Hematopoietic multipotent progenitor cell treated with erythropoietin and hydrocortisone succinate and interleukin-3 and kit ligand, for 15 days (in vitro differentiated cells): ENCODE measurements at places on chromosomes 4 and X.

- DNase-seq, result no peak
Observed at GRCh38 chrX:150719621-150720020, 26.4 kb downstream of the MTMR1 start.

- DNase-seq, result no peak
Observed at GRCh38 chr4:132238697-132239096, 910.4 kb upstream of the PCDH10 start.

DNA sequence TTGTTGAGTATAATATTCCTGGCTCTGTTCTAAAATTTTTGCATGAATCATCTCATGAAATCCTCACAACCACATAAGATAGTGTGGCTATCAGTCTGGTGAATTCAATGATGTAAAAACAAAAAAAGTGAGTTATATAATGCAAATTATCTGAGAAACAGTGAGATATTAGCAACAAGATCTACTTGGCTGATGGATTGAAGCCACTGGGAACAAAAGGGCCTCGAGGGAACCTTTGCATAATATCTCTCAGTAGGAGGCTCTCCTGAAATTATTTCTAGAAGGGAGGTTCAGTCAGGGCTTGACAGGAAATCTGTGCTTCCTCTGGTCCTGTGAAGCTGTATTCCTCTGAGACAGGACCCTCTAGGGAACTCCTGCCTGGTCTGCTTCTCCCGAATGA lies 30.1 kb upstream of the NUP54 start:
- no peak for DNase-seq

- no peak for DNase-seq
Observed at GRCh38 chrX:14829643-14830042, 43.2 kb downstream of the FANCB start.

DNA sequence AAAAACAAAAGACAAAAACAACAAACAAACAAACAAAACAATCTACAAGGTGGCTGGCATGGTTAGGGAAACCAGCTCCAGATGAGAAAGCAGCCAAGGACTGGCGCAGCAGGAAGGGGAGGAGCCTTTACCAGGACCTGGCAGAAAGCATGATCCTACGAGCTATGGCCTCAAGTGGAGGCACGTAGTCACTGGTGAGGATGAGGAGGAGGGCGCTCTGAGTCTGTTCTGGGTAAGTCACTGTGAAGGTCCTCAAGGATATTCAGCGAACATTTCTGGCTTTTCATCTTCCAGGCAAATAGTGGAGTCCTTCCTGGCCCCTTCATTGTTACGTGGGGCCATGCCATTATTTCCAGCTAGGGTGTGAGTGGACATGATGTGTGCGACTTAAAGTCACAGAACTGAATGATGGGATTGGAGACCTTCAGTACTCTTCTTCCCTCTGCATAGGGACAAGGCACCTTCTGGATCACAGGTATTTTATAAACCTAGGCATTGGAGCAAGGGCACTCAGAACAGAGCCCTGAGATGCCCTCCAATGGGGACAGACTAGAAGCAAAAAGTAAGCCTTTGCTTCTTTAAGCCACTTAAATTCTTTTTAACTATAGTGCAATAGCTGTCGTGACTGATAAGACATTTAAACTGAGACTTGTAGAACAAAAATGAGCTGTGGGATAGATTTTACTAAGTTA lies 771.3 kb downstream of the RAB28 start:
- DNase-seq, result no peak

DNA sequence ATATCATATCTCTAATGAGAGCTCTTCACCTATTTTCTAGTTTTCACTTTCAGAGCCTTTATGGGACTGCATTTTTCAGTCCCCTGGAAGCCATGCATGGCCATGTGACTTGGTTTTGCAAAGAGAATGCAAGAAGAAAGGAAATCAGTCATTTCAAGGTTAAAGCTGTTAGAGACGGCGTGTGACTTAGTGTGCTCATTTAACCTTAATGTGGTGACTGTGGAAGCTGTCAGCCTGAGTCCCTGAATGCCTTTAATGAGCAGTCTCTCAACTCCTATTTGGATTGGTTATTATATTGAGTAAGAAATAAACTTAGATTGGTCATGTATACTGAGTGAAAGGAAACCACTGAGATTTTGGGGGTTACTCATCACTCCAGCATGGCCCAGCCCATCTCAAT lies 212.7 kb downstream of the KCNIP4 start:
- no peak for DNase-seq

GRCh38 chrX:109351557-109351956 lies 130.3 kb downstream of the GUCY2F start:
- no peak for DNase-seq

GRCh38 chrX:136204571-136204970 lies 46.6 kb downstream of the MAP7D3 start:
- DNase-seq, result no peak

- DNase-seq, result no peak
Observed at GRCh38 chr4:151231915-151232595, 44.9 kb upstream of the PRSS48 start.

DNA sequence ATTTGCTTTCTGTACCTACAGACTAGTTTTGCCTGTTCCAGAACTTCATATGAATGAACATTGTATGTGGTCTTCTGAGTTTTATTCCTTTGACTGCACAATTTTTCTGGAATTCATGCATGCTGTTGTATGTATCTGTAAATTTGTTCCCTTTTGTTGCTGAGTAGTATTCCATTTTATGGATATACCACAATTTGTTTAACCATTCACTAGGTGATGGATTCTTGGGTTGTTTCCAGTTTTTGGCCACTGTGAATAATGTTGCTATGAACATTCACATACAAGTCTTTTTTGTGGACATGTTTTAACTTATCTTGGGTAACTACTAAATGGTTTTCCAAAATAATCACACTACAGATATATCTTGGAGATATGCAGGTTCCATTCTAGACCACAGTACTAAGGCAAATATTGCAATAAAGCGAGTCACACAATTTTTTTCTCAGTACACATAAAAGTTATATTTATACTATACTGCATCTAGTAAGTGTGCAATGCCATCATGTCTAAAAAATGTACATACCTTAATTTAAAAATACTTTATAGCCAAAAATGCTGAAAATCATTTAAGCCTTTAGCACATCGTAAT lies 58.7 kb downstream of the TSPAN5 start:
- DNase-seq, result no peak

GRCh38 chr4:153294631-153295030 lies 49.9 kb upstream of the MND1 start:
- DNase-seq, result no peak

- DNase-seq, result no peak
Observed at GRCh38 chrX:93874554-93874953, 200.5 kb downstream of the FAM133A start.

DNA sequence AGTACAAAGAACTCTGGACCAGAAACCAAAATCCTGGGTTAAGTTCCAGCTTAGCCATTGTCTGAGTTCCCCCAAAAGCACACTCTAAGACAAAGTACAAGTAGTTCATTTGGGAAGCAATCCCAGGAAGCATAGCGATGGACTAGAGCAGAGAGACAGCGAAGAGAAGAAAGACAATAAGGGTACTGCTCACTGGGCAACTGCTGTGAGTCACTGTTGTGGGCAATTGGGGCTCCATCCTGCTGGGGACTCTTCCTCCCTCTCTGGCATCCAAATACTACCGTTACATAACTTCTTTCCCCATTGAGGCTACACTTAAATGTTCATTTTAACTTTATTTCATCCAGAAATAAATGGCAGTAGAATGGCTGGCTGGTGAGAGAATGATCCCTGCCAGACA lies 14.1 kb downstream of the SRPX start:
- DNase-seq, result no peak

- DNase-seq, result peak; percentile 37
Observed at GRCh38 chrX:109654516-109655109, 29.6 kb upstream of the KCNE5 start.

- DNase-seq, result no peak
Observed at GRCh38 chrX:44948406-44948805, 75.4 kb downstream of the KDM6A start.

GRCh38 chr4:25299476-25300203 lies 12.9 kb upstream of the ZCCHC4 start:
- no peak for DNase-seq

DNA sequence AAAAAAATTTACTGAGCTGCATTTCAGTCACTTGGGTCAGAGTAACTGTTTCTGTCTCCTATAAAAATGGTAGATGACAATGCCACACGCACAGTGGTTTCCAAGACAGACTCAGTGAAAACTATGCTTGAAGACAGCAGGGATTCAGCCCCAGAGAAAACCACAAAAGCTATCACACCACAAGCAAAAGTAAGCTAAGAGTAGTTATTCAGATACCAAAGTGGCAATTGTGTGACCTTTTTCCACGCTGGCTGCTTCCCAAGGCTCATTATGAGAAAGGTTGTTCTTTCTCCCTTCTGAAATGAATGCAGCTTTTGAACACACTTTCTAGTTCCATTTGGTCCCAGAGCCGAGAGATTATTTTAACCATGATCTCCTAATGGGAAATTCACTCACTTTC lies 46.4 kb upstream of the GPM6B start:
- DNase-seq, result no peak

DNA sequence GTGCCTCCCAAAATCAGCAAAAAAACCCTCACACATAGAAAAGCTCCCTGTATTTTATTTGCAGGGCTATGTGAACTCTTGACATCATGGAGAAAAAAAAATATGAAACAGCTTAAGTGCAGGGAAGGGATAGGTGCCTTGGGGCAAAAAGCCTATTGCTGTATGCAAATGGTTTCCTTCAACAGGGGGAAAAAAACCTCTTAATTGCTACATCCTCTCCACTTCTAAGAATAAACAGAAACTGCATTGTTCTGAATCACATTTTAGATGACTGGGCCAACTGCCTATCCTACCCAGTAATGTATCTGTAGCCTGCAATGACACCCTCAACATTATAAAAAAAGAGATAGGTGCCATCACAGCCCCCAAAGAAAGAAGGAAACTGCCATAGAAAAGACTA lies 229.4 kb upstream of the GALNTL6 start:
- no peak for DNase-seq

DNA sequence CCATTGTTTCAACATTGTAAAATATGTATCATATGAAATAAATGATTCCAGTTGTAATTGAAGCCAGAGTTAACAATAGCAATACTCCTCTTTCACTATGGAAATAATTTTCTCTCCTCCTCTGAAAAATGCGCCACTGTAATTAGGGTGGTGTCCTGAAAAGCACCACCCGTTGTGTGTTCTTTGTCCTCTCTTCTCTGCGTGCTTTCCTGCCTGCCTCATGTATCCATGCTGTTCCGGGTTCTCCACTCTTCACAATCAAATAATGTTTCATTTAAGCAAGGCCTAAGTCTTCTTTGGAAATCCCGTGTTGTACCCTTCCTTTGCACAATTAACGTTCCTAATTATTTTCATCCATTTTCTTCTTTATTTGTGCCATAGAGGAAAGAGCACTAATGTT lies 293.3 kb downstream of the ADGRL3 start:
- no peak for DNase-seq

- no peak for DNase-seq
Observed at GRCh38 chr4:172919269-172919668, 249.3 kb upstream of the GALNT7 start.

DNA sequence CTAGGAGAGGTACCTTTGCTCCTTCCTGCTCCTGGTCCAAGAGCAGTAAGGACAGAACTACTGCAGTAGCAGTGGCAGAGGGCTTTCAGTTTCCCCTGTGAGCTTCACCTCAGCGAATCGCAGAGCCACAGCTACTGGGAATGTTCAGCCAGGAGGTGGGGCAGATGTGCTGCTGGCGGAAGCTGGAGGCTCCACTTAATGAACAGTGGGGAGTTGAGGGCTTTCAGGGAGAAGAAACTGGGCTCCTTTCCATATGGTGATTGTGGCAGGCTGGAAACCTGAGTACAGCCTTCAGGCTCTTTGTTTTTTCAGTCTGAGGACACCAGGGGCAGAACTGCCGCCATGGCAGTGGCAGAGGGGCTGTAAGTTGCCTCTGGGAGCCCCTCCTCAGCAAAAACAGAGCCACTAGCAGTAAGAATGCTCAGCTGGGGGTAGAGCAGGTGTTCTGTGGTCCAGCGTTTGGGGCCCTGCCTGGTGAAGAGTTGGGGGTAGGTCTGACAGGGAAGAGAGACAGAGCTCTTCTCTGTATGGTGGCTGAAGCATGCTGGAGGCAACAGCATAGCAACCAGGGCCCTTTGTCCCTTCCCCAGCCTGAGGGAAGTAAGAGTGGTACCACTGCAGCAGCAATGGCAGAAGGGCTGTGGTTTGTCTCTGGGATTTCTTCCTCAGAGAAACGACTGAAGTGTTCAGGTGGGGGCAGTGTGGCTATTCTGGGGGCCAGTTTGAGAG lies 106.0 kb upstream of the GRXCR1 start:
- DNase-seq, result no peak

GRCh38 chr4:89283226-89284009 lies 24.2 kb downstream of the GPRIN3 start:
- DNase-seq, result no peak

DNA sequence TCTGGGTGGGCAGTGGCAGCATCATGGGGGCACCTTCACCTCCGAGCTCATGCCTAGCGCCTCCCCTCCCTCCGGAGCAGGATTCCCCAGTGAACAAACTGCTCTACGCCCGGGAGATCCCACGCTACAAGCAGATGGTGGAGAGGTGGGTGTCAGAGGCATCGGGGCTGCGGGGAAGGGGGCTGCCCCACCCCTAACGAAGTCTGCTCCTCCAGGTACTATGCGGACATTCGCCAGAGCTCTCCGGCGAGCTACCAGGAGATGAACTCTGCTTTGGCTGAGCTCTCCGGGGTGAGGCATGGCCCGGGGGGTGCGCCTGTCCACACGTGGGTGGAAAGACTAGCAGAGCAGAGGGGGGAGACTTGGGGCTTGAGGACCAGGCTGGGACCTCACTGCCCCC lies 2.7 kb upstream of the SRPK3 start:
- no peak for DNase-seq

- no peak for DNase-seq
Observed at GRCh38 chr4:118783887-118784286, 52.0 kb downstream of the SEC24D start.

DNA sequence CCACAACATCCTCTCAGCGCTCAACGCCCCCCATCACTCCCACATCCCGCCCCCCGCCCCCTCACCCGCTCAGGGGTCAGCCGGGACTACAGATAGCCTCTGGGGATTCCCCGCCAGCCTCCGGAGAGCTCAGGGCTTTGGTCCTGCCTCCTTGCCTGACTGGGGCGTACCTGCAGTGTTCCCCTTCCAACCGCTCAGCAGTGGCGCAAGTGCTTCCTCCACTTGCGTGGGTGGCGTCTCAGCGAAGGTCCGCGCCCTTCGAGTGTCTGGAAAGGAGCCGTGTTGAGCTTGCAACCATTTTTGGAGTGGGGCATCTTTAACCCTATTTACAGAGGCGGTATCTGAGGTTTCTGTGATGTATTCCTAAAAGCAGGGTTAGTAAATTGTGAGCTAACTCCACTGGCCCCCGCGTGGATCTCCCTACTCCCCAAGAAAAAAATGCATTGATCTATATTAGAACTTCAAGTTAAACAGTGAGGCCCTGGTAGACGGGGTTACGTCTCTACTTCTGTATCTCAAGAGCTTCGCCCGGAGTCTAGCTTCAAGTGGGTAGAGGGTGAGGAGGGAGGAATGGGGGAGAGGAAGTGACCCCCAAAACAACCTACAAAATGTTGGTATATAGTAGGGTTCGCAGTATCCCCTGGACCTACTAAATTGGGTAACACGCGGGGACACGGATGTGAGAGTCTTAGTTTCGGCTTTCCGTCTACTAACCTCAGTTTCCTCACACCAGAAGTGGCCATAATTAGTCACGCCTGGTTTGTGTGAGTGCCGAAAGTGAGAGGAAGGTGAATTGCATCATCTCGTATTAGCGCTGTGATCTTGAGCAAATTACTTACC lies 16.1 kb downstream of the NKX3-2 start:
- DNase-seq, result no peak
